ENCODE measurements at places on chromosomes 3 and 15.

GRCh38 chr3:52385157-52385556 lies 59.7 kb downstream of the SEMA3G start:
- DNase-seq: no peak
- no peaks in the 10 kb centered on the region for H3K36me3 ChIP-seq
- H3K27me3 ChIP-seq: no peaks in the 10 kb centered on the region
- H3K27ac ChIP-seq: no peak overlapping the region

DNA sequence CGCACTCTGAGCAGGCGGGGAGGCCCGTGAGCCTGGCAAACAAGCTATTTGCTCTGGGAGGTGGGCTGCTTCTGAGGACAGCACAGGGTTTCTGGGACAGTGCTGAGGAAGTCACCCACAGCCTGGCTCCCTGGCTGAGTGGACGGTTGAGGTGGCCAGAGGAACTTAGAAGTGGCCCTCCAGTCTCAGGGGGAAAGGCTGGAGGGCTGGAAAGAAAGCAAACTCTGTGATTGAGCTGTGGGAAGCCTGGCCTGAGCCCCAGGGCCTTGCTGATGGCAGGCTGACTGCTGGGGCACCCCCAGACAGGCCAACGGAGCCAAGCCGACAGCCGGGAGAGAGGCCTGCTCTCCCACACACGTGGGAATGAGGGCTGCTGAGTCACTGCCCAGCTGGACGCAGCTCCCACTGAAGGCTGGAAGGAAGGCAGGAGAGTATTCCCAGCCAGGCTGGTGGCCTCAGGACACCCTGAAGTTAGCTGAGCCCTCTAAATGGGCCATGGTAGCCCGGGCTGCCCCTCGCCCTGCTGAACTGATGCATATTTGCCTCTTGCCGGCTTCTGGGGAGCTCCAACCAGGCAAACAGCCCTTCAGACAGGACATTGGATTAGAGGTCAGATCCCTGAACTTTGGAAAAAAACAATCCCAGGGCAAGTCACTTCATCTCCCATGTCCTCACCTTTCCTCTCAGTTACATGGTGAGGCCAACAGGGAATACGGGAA lies 98.0 kb upstream of the TLE3 start:
- peak; percentile 77 for DNase-seq
- no peaks in the 10 kb centered on the region for H3K36me3 ChIP-seq
- H3K27me3 ChIP-seq: no peaks in the 10 kb centered on the region
- peaks cover 10% of the 10 kb centered on the region for H3K4me1 ChIP-seq
- H3K4me3 ChIP-seq: peak overlapping the region; percentile 26
- peak overlapping the region; percentile 84 for H3K27ac ChIP-seq

DNA sequence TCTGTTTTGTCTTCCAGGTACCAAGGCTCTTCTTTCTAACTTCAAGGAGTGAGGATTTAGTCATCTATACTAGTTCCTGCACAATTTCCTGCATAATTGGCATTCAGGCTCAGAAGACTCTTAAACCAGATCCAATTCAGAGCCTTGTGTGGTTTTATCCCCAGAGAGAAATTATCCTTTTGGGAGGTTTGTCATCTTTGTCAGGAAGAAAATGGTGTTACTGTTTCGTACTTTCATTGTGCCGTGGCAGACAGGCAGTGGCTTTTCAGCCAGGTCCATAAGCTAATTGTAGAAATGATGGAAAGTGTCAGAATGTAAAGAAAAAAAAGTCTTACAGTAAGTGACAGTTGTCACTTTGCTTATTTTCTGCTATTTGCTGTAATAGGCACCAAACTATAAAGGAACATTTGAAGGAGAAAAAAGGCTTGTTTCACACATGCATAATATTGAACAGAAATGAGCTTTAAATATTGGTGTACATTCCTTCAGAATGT lies 82.8 kb downstream of the CADM2 start:
- no peak for DNase-seq
- no peak overlapping the region for H3K4me3 ChIP-seq
- H3K27me3 ChIP-seq: no peaks in the 10 kb centered on the region
- no peaks in the 10 kb centered on the region for H3K4me1 ChIP-seq

GRCh38 chr15:96330450-96331143 lies at the start of gene NR2F2:
TSS of gene NR2F2 (plus strand) at chr15:96330700. CDS start at chr15:96332106, 1,406 bp downstream.
- H3K27ac ChIP-seq: peak within 1 kb of the TSS; percentile 93
- H3K4me3 ChIP-seq: peak within 1 kb of the TSS; percentile 80
- H3K27me3 ChIP-seq: no peaks in the 10 kb centered on the region
- H3K36me3 ChIP-seq: no peaks in the 10 kb centered on the region
- peak; percentile 97 for DNase-seq
